ENCODE measurements at places on chromosomes 6 and 20. TPM values are rescaled to one million over a fixed set of nuclear protein-coding genes. Genes with fewer than 3 reads are reported as not detected.

TUBB gene
- 1,549 TPM for total RNA-seq

ARMC12 gene
- total RNA-seq = 0.42 TPM

FOXC1 gene
- 0.08 TPM for total RNA-seq

SIGLEC1 gene
- not detected for total RNA-seq

TMEM244 gene
- 0.38 TPM for total RNA-seq

CCR6 gene
- 3.1 TPM for total RNA-seq

CALHM6 gene
- total RNA-seq = 5.0 TPM

SGK1 gene
- total RNA-seq = 55.8 TPM
